ENCODE measurements at places on chromosomes 11 and 22.

GRCh38 chr11:81655351-81655750 lies 1078.3 kb downstream of the FAM181B start:
- no peak for DNase-seq

DNA sequence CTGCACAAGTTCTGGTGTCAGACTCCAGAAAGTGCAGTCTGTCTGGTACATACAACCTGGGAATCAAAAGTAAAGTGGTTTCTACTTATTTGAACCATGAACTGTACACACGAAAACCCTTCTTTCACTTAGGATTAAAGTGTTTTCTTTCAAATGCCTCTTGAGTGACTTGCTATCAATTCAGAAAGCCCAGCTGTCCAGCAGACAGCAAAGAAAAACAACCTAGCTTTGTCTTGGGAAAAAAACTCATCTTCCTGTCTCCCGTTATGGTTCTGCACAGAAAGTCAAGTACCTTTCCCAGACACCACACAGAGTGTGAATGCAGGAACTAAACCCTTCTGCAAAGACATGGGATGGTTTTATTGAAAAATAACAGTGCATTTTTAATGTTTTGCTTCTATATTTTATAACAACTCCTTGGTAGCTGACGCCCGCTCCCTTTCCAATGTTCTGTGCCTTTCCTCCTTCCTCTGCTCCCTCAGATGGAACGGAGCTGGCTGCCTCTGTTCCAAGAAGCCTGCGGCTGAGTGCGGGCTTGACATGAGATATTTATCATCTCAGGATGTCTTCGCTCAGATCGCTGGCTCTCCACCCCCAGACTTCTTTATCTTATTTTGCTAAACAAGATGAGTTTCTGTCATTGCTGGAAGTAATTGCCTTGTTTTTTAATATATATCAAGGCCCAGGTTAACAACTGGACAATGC lies 322.3 kb upstream of the B3GAT1 start:
- DNase-seq = no peak

GRCh38 chr11:57180081-57180561 lies 1.6 kb upstream of the LRRC55 start:
- DNase-seq = no peak

- peak; percentile 27 for DNase-seq
These were observed 64.4 kb upstream of the MYEOV start for GRCh38 chr11:69229511-69229910.

- peak; percentile 80 for DNase-seq
These were observed 37.4 kb downstream of the CTNND1 start for GRCh38 chr11:57798905-57799559.

GRCh38 chr22:20315337-20316216 lies 4.3 kb downstream of the DGCR6L start:
- no peak for DNase-seq

GRCh38 chr11:119907122-119907851 lies 178.3 kb upstream of the NECTIN1 start:
- DNase-seq = no peak

GRCh38 chr11:131822506-131822905 lies 452.1 kb downstream of the NTM start:
- peak; percentile 14 for DNase-seq

DNA sequence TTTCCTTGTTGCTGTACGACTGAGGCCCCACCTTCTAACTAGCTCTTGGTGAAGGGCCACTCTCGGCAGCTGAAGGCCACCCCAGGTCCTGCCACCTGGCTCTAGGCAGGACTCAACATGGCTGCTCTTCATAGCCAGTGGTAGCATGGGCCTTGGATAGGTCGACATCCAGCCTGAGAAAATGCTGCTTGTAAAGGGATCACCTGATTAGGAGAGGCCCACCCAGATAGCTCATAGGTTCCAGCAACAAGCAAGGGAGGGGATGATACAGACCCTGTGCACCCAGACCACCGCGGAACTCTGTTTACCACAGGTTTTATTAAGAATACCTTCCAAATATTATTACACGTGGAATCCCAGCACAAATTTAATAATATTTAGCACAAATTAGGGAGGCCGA lies 341.4 kb downstream of the BRD1 start:
- DNase-seq = no peak

- DNase-seq = peak; percentile 89
These were observed 27.8 kb upstream of the PPARA start for GRCh38 chr22:46122511-46122971.

GRCh38 chr11:127818625-127819024 lies 768.7 kb downstream of the ETS1 start:
- DNase-seq = no peak

DNA sequence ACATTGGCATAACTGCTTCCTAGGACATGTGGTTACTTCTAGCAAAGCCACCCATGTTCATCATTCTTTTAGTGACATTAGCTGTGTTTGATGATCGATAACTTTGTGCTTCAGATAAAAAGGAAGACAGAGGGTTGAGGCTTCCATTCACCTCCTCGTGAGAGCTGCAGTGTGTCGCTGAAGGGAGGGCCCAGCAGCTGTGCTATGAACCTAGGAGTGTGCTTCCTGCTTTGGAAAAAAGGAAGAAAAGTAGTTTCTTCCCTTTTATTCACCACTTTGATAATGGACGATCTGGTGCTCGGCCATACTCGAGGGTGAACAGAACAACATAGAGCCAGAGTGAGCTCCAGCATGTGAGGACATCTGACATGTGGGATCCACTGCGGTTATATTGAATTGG lies 6.1 kb upstream of the RFPL2 start:
- peak; percentile 36 for DNase-seq

DNA sequence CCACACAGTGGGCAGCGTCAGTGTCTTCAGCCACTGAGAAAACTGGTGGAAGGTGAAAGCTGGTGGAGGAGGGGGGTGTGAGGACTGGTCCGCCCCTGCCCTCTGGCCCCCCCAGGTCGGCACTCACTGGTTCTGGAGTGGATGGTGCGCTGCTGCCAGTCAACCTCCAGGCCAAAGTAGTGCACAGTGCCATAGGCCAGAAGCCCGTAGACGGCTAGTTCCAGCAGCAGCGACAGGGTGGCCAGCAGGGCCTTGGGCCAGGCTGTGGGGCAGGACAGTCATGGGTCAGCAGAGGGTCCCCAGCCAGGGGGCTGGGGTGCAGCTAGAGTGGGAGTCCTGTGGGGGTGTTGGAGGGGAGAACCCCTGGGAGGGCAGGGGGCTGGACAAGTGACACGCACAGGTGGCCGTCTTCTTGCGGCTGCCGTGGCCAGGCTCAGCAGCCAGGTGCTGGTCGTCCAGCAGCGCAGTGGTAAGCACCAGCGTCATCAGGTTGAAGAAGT lies 2.2 kb downstream of the LMF2 start:
- no peak for DNase-seq

- DNase-seq = no peak
These were observed 25.7 kb downstream of the GLB1L2 start for GRCh38 chr11:134357545-134357839.

DNA sequence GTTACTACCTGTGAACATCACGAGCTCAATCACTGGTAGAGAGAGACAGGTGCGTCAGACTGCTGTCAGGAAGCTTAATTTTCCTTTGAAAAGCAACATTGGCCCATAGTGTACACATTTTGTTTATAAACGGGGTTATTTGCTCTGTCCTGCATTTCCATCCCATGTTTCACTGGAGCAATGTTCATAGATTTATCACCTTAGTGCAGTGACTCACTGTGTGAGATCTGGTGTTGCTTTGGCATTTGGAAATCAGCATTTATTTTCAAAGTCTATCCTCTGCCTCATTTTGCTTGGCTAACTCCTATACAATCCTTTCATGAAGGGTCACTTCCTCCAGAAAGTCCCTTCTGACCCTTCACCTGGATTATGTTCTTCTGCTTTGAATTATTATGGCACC lies 529.1 kb downstream of the NELL1 start:
- no peak for DNase-seq
